ENCODE measurements at places on chromosomes 3 and 15.
A peak's percentile ranks its signal among the peaks of the same experiment; 100 is the strongest.

GRCh38 chr3:23537101-23537551, 268.6 kb upstream of the UBE2E1 start:
- DNase-seq, result no peak

GRCh38 chr15:51218299-51218938, 120.0 kb downstream of the CYP19A1 start:
- DNase-seq, result no peak

DNA sequence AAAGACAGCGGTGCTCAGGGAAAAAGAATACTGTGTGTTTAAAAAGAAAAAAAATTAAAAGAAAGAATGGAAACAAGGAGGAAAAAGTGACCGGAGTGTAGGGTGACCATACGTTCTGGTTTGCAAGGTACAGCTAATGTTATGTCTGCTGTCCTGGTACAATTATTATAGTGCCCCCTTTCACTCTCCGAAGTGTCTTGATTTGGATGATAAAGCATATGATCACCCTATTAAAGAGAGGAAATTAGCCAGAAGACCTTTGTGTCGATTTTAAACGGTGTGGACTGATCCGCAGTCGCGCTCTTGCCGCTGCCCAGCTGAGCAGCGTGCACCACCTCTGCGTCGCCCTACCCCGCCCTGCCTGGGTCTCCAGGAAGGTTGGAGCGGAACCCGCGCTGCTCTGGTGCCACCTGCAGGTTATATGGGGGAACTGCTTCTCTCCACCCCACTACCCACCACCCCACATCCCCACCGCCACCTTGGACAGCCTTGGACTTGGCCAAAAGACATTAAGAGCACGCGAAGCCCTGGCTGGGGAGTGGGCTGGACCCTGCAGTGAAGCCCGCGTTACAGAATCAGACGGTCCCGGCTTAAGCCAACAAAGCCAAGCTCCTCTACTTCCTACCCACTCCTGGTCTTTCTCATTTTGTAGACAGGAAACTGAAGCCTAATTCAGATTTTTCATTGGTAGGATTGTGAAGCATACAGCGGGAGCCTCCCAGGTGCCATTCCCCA, 41.2 kb upstream of the UBE2Q2 start:
- peak; percentile 2 for DNase-seq

GRCh38 chr15:32818758-32819447, 101.1 kb downstream of the GREM1 start:
- no peak for DNase-seq

GRCh38 chr3:136255672-136256406, 5.7 kb downstream of the PCCB start:
- no peak for DNase-seq

DNA sequence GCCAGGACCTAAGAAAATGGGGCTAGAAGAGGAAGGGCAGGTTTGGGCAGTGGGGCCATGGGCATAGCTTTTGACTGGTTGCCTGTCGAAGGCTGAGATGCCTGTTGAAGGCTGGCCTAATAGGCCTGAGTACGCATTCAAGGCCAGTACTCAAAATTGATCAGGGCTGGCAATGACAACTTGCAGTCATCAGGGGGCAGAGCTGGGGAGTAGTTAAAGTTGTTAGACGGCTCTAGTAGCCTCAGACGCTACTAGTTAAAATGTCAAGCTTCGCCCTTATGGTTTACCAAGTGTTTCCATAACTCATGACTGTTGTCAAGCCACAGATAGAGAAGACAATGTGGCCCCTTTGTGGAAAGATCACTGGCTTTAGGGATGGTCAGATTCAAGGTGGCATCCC, 28.7 kb downstream of the SPG21 start:
- no peak for DNase-seq

- DNase-seq, result no peak
These were observed 484.3 kb downstream of the UNC13C start for GRCh38 chr15:54462511-54462913.

DNA sequence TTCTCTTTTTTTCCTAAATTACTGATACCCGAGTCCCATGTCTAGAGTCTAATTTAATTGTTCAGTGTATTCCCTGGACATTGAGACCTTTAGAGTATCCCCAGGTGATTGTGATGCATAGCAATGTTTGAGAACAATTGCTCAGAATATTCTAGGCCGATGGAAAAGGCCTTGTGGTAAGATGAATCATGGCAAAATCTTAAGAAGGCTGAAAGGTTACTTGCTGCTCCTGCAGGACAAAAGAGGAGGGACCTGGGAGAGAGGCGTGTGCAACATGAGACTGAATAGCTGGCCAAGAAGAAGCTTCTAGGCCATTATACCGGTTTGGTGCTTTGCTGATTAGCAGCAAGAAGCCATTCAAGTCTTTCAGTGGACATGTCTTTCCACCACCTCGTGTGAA, 256.6 kb downstream of the ROBO2 start:
- no peak for DNase-seq

- DNase-seq, result no peak
These were observed 109.8 kb downstream of the ASB7 start for GRCh38 chr15:100712226-100712625.

- DNase-seq, result no peak
These were observed 41.6 kb downstream of the PARP15 start for GRCh38 chr3:122619040-122619439.

DNA sequence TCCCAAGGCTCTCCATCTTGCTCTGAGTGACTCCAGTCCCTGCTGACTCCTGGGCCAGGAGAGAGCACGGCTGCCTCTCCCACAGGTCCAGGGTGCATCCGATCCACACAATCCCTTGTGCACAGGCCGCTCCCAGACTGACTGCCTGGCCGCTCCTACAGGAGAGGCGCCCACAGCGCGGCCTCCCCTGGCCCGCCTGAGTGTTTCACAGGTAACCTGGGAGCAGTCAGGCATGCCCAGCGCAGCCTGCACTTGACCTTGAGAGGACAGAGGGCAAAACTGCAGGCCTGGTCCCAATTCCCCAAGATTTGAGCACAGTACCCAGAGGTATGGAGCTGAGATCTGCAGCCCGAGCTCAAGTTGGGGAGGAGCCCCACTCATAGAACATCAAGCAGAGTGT, 490.2 kb downstream of the CNTN6 start:
- no peak for DNase-seq

GRCh38 chr15:57545995-57546394, 45.7 kb upstream of the MYZAP start:
- DNase-seq, result no peak

DNA sequence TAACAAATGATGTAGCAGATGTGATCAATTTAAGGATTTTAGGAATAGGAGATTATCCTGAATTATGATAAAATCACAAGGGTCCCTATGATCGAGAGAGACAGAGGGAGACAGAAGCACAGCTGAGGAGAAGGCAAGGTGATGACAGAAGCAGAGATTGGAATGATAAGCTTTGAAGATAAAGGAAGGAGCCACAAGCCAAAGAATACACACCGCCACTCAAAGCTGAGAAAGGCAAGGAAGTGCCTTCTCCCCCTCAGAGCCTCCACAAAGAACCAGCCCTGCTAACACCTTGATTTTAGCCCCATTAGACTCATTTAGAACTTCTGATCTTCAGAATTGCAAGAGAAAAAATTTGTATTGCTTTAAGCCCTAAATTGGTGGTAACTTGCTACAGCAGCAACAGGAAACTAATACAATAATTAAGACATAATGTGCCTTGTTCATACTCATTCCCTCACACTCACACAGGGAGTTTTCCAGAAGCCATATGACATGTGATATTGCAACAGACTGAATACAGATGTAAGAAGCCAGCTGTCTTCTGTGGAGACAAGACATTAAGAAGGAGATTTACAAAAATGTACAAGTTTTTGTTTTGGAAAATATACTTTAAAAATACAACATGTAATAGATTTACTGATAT, 38.2 kb downstream of the TRANK1 start:
- DNase-seq, result no peak

DNA sequence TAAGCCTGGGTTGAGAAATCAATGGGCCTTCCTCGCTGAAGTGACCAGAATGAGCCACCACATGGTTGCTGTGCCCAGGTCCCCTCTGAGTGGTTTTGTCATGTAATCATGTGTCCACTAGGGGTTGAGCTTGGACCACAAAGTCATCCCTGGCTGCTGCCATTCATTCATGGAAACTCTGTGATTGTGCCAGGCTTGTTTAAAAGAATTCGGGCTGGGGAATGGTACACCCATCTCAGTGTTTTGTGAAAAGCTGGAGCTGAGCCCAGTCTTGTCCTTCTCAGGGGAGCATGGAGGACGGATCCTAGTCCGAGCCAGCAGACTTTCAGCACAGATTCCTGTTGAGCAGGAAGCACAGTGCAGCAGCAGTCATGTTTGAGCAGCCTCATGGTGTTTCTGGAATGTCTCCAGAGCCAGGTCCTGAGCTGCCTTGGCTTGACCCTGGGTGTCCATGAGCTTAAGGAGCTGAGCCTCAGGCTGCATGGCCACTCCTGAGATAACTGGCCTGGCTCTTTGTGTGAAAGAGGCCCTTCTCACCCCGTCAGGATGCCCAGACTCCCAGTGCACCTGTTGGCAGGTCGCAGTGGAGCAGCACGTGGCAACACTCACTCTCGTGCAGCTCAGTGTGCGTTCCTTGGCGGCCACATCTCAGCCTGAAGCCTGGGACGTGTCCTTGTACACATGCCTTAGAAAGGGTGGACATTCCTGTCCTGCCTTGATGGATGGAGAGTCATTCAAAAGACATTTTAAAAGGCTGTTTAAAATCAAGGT, 260.3 kb upstream of the TPM1 start:
- peak; percentile 17 for DNase-seq

- DNase-seq, result no peak
These were observed 32.6 kb upstream of the SHC4 start for GRCh38 chr15:48996276-48996675.

DNA sequence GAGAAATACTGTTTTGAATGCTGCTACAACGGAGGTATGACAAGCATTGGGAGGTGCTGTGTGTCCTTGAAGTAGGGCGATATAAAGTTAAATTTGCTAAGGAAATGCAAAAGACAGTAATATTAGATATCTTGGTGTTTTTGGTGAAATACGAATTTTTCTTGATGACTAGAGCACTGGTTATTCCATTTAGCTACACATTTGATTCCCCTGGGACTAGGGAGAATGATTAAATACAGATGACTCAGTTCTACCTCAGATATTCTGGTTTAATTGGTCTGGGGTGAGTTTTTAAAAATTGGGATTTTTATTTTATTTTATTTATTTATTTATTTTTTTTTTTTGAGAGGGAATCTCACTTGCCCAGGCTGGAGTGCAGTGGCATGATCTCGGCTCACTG, 18.7 kb upstream of the GADL1 start:
- DNase-seq, result no peak

Data from DMS153 (cell line).